ENCODE measurements at places on chromosomes 2 and 18.

DNA sequence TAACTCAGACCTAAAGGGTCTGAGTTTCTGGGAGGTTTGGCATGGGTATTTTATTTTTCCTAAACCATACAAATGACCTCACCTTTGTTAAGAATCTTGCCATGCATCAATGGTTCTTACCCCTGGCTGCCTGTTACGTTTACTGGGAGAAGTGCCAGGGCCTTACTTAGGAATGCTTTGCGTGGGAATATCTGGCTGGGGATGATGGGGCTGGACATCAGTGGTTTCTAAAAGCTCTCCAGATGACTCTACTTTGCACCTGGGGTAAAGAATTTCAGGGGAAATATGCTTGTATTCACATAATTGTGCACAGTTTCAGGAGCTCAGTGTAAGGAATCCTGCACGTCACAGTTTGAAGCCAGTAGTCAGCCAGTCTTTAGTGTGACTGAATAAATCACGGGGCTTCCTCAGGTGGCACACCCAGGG is 18.2 kb upstream of the DAW1 start:
- no peak for DNase-seq

DNA sequence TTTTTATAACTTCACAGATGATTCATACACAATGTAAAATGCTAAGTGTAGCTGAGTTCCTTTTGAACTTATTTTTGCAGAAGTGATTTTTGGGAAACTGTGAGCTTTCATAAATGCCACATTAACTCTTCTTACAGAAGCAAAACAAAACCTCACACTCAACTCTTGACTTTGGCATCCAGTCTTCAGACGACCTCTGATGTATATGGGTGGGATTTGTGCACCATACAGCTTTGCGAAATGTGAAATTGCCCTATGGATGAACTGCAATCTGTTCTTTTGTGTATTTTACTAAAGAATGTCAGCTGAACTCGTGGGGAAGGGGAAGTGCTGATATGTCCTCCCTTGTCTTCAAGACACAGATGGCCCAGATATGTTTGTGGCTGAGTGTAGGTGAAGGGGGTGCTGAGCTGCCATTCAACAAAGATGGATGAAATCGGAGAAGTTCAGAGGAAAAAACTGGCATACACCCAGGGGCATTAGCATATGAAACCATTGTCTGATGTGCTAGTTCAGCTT is 218.3 kb downstream of the PTGR3 start:
- no peak for DNase-seq

DNA sequence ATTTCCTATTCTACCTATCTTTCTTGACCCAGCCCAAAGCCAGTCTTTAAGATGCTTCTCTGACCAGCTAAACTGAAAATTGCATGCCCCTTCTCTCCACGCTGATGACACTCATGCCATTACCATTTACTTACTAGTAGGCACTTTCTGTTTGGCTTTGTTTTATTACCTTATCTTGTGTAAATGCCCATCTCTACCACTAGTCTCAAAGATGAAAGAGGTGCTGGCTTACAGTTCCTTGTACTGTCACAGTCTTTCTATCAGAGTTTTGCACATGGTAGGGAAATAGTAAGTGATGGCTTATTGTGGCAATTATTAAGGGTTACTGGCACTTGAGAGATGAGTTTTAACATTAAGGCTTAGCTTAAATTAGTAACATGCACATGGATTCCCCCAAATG is 352.1 kb downstream of the RBM43 start:
- DNase-seq: no peak

DNA sequence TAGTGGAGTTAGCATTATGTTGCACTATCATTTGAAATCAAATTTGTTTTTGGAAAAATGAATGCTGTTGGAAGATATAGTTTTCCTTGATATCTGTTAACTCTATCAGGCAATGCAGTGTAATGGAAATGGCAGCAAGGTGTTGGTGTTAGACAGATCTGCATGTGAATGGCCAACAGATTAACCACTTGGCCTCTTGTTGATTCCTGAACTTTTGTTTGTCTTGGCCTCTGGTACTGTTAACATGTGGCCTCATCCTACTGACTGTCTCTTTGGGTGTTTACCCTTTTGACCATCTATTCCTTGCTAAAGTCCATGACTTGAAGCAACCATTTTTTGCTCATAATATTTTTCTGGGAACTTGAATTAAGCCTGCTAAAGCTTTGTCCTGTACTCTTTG is 110.2 kb upstream of the CDH2 start:
- DNase-seq: no peak

DNA sequence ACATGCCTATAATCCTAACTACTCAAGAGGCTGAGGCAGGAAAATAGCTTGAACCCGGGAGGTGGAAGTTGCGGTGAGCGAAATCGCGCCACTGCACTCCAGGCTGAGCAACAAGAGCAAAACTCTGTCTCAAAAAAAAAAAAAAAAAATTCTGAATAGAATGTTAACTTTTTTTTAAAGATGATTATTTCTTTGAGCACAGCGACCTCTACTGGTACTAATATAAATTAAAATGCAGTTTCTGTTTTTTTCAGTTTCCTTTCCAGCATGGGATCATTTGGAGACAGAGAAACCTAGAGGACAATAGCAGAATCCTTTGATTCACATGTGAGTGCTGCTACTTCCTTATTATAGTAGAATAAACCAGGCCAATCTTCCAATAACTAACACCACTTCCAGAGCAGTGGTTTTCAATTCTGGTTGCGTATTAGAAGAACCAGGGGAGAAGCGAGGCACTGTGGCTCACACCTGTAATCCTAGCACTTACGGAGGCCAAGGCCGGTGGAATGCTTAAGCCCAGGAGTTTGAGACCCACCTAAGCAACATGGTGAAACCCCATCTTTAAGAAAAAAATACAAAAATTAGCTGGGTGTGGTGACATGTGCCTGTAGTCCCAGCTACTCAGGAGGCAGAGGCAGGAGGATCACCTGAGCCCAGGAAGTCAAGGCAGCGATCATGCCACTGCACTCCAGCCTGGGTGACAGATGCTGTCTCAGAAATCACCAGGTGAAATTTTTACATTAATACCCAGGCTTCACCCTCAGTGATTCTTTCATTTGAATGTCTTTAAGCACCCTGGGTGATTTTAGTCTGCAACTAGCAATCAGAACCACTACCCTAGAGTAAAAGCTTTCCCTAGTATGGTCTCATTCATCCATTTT is 10.1 kb downstream of the SRSF7 start:
- peak; percentile 23 for DNase-seq

DNA sequence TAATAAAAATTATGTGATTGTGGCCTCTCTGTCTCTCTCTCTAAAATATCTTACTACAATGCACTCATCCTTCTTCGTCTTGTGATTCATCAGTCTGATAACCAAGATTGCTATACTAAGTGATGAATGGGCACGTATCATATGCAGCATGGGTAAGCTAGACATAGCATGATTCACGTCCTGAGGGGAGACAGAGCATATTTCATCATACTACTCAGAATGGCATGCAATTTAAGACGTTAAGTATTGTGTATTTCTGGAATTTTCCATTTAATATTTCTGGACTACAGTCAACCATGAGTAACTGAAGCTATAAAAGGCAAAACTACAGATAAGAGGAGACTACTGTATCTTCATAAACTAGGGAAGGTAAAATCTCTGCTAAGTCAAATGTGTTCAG is 97.0 kb upstream of the CD226 start:
- DNase-seq: no peak

- DNase-seq: no peak
Observed at GRCh38 chr2:199861132-199861774, 10.3 kb upstream of the FTCDNL1 start.

- DNase-seq: no peak
Observed at GRCh38 chr2:86350751-86351150, 13.3 kb upstream of the REEP1 start.

DNA sequence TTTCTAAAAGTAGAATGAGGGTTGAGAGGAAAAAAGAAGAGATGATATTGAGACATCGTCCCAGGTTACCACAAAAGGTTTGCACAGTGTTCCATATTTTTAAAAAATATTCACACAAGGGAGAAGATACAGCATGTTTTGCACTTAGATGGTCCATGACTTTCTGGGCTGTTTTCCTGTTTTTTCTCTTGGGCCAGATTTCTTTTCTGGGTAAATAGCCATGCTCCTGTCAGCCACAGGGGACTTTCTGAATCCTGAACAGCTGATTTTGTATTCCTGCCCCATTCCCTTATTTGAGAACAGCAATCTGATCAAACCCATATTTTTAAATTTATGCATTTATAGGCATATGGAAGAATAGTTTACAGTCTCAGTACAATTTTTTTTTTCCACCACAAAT is 185.9 kb upstream of the NRP2 start:
- DNase-seq: no peak

GRCh38 chr18:28004606-28005005 is 172.3 kb downstream of the CDH2 start:
- DNase-seq: no peak

GRCh38 chr2:203867561-203868200 is at the start of gene CTLA4:
TSS of gene CTLA4 (plus strand) at chr2:203867771. CDS start at chr2:203867943, 172 bp downstream.
- DNase-seq: peak; percentile 52

DNA sequence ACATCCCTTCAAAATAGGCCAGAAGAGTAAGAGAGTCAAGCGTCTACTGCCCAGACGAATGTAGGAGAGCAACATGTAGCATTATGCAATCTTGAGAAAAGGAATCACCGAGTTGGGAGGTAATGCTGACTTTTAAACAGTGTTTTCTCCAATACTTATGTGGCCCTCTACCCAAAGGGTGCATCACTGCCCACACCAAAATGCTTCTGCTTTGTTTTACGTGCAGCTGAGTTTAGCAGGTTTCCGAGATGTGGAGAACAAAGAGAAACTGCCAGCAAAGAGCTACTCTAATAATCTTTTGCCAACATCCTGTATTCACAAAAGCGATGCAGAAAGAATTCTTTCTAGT is 63.4 kb upstream of the ZEB2 start:
- DNase-seq: no peak

GRCh38 chr2:201233192-201233811 is 27.0 kb upstream of the CASP8 start:
- DNase-seq: peak; percentile 91

DNA sequence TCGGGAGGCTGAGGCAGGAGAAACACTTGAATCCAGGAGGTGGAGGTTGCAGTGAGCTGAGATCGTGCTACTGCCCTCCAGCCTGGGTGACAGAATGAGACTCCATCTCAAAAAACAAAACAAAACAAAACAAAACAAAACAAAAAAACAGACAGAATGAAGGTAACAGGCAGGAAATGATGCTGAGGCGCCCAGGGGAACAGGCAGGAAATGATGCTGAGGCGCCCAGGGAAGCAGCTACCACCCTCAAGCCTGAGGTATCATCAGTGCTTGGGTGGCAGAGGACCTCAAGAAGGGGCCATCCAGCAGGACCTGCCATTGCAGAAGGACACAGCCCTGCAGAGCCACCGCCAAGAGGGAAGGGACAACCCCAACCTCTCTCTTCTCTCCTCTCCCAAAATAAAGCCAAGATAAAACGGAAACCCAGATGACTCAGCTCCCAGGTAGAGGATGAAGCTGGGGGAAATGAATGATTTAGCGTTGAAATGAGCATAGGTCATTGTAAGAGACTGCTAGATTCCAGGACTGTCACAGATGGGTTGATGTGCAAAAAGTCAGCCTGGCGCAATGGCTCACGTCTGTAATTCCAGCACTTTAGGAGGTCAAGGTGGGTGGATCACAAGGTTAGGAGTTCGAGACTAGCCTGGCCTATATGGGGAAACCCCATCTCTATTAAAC is 19.3 kb downstream of the SOWAHC start:
- no peak for DNase-seq

GRCh38 chr2:197878792-197879191 is 74.4 kb downstream of the PLCL1 start:
- DNase-seq: no peak

GRCh38 chr2:30022444-30023071 is 101.2 kb upstream of the ALK start:
- no peak for DNase-seq

- no peak for DNase-seq
Observed at GRCh38 chr2:184936761-184937160, 338.4 kb downstream of the ZNF804A start.

DNA sequence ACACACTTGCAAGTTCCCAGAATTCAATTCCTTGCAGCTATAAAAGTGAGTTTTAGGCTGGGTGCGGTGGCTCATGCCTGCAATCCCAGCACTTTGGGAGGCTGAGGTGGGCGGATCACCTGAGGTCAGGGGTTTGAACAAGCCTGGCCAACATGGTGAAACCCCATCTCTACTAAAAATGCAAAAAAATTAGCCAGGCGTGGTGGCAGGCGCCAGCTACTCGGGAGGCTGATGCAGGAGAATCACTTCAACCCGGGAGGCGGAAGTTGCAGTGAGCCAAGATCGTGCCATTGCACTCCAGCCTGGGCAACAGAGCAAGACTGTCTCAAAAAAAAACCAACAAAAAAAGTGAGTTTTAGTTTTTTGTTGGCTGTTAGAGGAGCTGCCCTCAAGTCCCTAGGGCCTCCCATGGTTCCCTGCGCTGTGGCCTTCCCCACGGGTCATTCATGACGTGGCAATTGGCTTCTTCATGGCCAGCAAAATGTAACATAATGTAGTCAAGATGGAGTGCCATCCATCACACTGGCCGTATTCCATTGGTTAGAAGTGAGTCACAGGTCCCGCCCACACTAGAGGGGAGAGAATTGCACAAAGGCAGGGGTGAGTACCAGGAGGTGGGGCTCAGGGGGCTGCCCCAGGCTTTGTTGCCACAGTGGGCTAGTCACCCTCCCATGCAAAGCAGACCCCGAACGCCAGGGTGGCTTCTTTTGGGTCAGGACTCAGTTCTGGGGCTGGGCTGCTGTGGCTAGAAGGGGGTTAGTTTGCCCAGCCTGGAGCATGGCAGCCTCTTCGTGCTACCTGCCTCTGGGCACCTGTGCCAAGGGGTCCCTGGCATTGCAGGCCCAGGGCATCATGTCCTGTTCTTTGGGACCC is 37.7 kb upstream of the INHBB start:
- DNase-seq: no peak

DNA sequence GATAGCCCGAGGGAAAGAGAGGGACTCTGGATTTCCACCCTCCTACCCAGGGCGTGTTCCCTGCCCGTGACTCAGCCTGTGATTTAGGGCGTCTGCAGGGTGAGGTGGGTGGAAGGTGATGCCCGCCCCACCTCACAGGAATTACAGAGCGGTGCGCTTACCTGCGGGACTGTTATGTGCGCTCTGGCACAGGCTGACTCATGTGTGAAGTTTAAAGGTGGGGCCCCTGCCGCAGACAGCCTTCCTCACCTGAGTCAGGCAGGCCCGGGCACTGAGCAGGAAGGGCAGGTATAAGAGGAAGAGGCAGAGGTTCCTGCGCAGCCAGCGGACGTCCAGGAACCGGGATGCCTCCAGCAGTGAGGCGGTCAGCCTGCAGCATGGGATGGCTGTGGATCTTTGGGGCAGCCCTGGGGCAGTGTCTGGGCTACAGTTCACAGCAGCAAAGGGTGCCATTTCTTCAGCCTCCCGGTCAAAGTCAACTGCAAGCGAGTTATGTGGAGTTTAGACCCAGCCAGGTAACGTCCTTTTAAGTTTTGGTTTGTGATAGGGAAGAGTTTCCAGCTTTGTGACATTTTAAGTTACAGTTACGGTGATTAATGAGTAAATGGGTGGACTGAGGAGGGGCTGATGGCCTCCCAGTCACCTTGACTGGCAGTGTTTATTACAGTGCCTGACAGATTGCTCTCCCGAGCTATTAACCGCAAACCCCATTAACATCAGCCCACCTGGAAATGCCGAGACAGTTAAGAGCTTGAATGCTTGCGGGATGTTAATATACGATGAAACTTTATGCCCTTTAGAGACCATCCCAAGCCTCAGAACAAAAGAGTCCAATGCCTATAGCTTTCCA is 141.6 kb upstream of the TTC39C start:
- DNase-seq: peak; percentile 31

GRCh38 chr2:197191940-197192322 is 118.6 kb downstream of the ANKRD44 start:
- DNase-seq: peak; percentile 60
